ENCODE measurements at places on chromosomes 1 and 21. TPM values are rescaled to one million over a fixed set of nuclear protein-coding genes. Genes with fewer than 3 reads are reported as not detected.

ALG14 gene
- total RNA-seq = 2.1 TPM

NBPF4 gene
- total RNA-seq = not detected

VWA5B1 gene
- total RNA-seq = not detected

CASZ1 gene
- total RNA-seq = 0.58 TPM

OR14I1 gene
- not detected for total RNA-seq

GSTM2 gene
- total RNA-seq = 19.3 TPM

RUNX3 gene
- 7.3 TPM for total RNA-seq

ADAMTS5 gene
- total RNA-seq = 1.1 TPM

NPPA gene
- not detected for total RNA-seq

IFI44 gene
- 29.8 TPM for total RNA-seq

GPR157 gene
- total RNA-seq = 6.5 TPM

SKI gene
- total RNA-seq = 9.6 TPM

MTARC2 gene
- 9.5 TPM for total RNA-seq

OR2T2 gene
- total RNA-seq = not detected

NEK2 gene
- 75.1 TPM for total RNA-seq

GPR25 gene
- not detected for total RNA-seq

RGS13 gene
- total RNA-seq = not detected

RPE65 gene
- total RNA-seq = not detected

FCER1G gene
- total RNA-seq = 1.1 TPM

DMBX1 gene
- not detected for total RNA-seq

TMEM240 gene
- total RNA-seq = 0.47 TPM

MFSD2A gene
- total RNA-seq = 13.8 TPM

DIO1 gene
- not detected for total RNA-seq

EFCAB14 gene
- 65.3 TPM for total RNA-seq

FCN3 gene
- not detected for total RNA-seq

HES3 gene
- total RNA-seq = not detected

GCSAML gene
- not detected for total RNA-seq

SMIM34 gene
- not detected for total RNA-seq

ESPN gene
- not detected for total RNA-seq

ANGPTL3 gene
- total RNA-seq = not detected

TGFB2 gene
- 7.4 TPM for total RNA-seq

RNU1-3 gene
- 294 TPM for total RNA-seq

NES gene
- total RNA-seq = 169 TPM

FCAMR gene
- total RNA-seq = not detected
